ENCODE measurements at places on chromosomes 2 and 18.

- no peak for DNase-seq
Observed at GRCh38 chr2:26598996-26599373, 42.2 kb downstream of the CIB4 start.

DNA sequence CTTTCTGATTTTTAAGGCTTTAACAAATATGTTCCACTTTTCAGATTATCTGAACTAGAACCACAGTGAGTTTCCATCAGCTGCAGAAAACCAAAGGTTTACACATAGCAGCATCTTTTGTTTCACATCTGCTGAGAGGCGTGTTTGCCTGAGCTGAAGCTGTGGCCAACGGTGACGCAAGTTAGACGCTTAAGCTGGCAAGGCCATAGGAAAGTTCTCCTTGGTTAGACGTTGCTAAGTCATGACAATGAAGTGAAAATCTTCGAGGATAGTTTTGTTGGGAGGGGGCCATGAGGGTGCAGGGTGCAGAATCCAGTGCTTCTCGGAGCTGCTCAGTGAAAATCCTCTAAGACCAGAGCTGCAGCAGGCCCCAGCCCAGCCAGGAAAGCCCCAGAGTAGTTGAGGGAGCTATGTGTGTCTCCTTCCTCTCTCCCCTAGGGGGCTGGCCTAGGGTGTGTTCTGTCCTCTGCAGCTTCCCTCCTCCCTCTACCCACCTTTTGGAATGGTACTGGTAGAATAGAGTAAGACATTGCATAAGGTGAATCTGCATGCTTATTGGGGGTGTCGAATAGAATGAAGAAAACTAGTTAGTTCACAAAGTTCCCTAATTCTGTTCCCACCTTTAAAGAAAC, 105.4 kb downstream of the FHOD3 start:
- DNase-seq: no peak

GRCh38 chr2:12730265-12730664, 13.5 kb downstream of the TRIB2 start:
- DNase-seq: no peak

DNA sequence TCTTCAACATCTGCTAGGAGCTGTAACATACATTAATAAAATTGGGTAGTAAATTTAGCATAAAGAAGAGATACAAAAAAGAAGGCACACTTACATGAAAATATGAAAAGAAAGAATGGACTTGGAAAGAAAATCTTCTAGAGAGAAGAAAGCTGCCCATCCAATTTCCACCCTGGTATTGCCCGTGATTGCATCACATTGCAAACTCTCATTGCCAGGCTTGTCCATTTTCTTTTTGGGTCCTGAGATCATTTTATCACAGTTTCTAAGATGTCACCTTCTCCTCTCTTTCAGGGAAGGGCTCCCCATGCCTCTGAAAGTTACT, 321.5 kb downstream of the RND3 start:
- DNase-seq: no peak

- DNase-seq: no peak
Observed at GRCh38 chr18:7641813-7642212, 74.7 kb downstream of the PTPRM start.

- DNase-seq: no peak
Observed at GRCh38 chr2:97991081-97991856, 4.5 kb downstream of the TMEM131 start.
